ENCODE measurements at places on chromosomes 12 and 14. TPM values are rescaled to one million over a fixed set of nuclear protein-coding genes. Genes with fewer than 3 reads are reported as not detected.

DNA sequence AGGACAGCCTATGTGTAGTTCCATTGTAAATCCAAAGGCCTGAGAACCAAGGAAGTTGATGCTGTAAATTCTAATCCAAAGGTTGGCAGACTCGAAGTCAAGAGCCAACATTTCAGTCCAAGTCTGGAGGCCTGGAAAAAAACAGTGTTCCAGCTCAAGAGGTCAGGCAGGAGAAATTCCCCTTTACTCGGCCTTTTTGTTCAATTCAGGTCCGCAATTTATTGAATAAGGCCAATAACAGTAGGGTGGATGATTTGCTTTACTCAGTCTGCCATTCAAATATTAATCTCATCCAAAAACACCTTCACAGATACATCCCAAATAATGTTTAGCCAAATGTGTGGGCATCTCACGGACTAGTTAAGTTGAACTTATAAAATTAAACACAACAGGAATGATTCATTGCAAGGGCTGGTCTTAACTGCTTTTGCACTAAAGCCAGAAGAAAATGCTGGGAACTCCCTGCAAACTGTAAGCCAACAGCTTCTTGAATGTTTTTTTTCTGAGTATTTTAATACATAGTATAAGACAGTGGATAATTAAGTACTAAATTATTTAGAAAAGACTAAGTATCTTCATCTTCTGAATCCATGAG, 197.4 kb upstream of the GARIN6 start:
- H3K27ac ChIP-seq = no peak overlapping the region
- H3K27me3 ChIP-seq = no peaks in the 10 kb centered on the region
- H3K4me3 ChIP-seq = no peak overlapping the region
- no peaks in the 10 kb centered on the region for H3K36me3 ChIP-seq
- no peaks in the 10 kb centered on the region for H3K4me1 ChIP-seq

DNA sequence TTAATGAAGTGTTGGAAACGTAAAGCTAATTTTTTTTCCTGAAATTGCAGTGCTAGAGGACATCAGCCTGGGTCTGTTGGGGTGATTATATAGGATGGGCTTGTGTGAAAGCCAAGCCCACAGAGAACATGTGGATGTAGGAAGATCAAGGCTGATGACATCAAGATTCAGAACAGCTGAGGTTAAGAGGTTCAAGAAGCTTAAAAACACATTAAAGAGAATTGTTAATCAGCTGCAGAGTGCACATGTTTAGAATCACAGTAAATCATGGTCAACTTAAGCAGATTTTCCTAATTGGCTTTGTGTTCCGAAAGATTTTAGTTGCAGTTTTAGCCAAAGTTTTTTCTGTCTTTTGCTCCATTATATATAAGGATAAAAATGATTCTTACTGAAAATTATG, 87.9 kb upstream of the PRICKLE1 start:
- H3K4me3 ChIP-seq = no peak overlapping the region
- H3K27me3 ChIP-seq = no peaks in the 10 kb centered on the region
- H3K27ac ChIP-seq = no peak overlapping the region
- no peaks in the 10 kb centered on the region for H3K36me3 ChIP-seq
- no peaks in the 10 kb centered on the region for H3K4me1 ChIP-seq
- no peak for DNase-seq

GRCh38 chr12:63521706-63522105, 146.6 kb downstream of the DPY19L2 start:
- no peak overlapping the region for H3K27ac ChIP-seq
- no peaks in the 10 kb centered on the region for H3K36me3 ChIP-seq
- DNase-seq = no peak
- H3K27me3 ChIP-seq = no peaks in the 10 kb centered on the region
- H3K4me3 ChIP-seq = no peak overlapping the region

- H3K4me1 ChIP-seq = peaks cover 4% of the 10 kb centered on the region
- H3K27me3 ChIP-seq = no peaks in the 10 kb centered on the region
- no peaks in the 10 kb centered on the region for H3K36me3 ChIP-seq
- no peak overlapping the region for H3K27ac ChIP-seq
- DNase-seq = no peak
Measured at GRCh38 chr12:56082967-56083366, 3.0 kb downstream of the ERBB3 start.

DNA sequence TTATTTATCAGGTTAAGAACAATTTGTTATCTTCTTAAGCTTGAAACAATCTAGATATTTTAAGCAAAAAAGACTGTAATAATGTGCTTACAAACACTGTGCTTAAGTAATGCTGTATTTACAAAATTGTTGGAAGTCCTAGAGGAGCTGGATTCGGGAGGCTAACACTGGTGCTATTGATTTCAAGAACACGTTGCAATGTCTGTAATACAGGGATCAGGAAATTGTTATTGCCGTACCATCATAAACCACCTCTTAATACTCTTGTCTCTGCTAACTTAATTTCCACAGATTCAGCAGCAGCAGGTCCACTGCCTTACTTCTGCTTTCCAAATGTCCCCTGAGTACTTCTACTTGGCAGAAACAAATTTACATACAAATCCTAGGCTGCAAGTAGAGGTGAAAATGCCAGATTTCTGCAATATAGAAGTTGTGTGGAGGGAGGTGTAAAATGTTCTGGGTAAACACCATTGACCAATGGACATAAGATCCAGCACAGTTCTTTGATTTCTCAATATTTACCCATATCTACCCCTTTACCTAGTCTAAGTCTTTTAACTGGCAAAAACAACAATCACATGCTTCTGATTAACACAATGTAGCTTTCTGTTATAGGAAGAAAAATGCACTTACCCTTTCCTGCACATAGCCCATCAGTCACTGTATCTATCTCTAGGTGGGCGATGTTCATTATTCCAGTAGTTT, 663.4 kb downstream of the TMTC2 start:
- no peaks in the 10 kb centered on the region for H3K4me1 ChIP-seq
- no peak overlapping the region for H3K4me3 ChIP-seq
- DNase-seq = no peak
- H3K27ac ChIP-seq = no peak overlapping the region

GRCh38 chr14:43087666-43088065, 1419.4 kb downstream of the FSCB start:
- no peak for DNase-seq
- no peaks in the 10 kb centered on the region for H3K4me1 ChIP-seq
- H3K36me3 ChIP-seq = no peaks in the 10 kb centered on the region
- no peak overlapping the region for H3K27ac ChIP-seq

- DNase-seq = no peak
- no peaks in the 10 kb centered on the region for H3K4me1 ChIP-seq
- no peaks in the 10 kb centered on the region for H3K36me3 ChIP-seq
- H3K4me3 ChIP-seq = no peak overlapping the region
Measured at GRCh38 chr12:101866615-101867373, 10.6 kb upstream of the DRAM1 start.

DNA sequence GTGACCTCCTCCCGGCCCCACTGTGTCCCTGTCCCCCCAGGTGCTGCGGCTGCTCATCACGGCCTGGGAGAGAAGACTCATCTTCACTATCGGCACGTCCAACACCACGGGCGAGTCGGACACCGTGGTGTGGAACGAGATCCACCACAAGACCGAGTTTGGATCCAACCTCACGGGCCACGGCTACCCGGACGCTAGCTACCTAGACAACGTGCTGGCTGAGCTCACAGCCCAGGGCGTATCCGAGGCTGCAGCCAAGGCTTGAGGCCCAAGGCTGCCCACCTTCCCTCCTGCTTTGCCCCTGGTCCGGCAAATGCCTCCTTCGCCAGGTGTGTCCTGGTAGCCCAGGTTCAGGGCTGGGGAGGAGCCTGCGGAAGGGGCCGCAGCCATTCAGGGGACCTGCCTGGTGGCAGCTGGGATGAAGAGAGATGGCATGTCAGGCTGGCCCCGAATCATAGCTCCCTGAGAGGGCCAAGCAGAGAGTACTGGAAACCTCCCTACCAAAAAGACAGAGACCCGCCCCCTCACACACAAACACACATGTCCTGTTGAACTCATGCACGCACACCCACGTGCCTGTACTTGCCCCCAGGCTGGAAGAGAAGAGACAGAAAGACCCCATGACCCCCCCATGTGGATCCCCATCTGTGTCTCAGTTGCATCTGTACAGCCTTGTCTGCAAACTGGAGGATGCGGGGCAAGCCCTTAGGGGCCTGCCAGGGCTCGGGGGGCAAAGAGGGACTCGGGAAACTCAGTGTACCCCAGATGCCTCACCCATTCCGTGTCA, 38.7 kb downstream of the RASAL1 start:
- no peak overlapping the region for H3K4me3 ChIP-seq
- no peaks in the 10 kb centered on the region for H3K4me1 ChIP-seq
- no peak overlapping the region for H3K27ac ChIP-seq

DNA sequence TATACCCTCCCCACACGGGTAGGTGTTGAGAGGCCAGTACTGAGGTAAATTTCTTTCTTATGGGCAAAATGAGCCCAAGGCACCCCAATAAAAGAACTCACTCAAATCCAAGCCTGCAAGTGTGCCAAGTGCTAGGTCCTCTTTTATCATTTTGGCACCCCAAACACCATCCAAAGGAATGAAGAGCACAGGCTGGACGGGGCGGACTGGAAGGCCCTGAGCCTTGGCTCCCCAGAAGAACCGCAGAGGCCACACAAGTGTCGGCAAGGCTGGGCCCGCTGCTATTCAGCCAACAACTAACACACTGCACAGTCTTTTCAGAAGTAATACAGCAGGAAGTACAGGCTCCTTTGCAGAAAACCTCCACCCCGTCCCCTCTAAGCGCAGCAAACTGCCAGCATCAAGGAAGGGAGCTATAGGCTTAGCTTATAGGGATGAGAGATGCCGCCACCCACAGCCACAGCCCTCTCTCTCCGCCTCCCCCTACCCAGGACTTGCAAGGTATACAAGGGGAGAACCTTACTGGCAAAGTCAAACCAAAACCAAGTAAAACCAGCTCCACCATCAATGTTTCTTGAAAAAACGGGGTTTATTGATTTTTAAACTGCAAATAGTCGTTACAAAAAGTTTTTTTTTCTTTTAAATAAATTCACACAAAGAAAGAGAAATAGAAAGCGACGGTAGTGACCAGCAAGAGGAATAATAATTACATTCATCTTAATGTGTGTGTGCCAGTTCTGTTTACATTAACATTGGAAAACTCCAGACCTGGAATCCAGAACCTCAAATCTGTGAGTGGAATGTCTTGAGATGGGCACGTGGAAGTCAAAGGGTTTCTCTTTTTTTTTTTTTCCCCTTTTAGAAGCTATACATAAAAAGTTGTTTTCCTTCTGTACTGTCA, 5.5 kb downstream of the ZFP36L1 start:
- H3K27me3 ChIP-seq = no peaks in the 10 kb centered on the region
- peaks cover 3% of the 10 kb centered on the region for H3K4me1 ChIP-seq
- H3K27ac ChIP-seq = peak overlapping the region; percentile 96
- DNase-seq = peak; percentile 51

- H3K36me3 ChIP-seq = no peaks in the 10 kb centered on the region
- no peak overlapping the region for H3K27ac ChIP-seq
- no peaks in the 10 kb centered on the region for H3K4me1 ChIP-seq
- H3K27me3 ChIP-seq = no peaks in the 10 kb centered on the region
- no peak overlapping the region for H3K4me3 ChIP-seq
Measured at GRCh38 chr12:68976395-68976841, 43.4 kb upstream of the CPM start.

- no peak for DNase-seq
- no peaks in the 10 kb centered on the region for H3K4me1 ChIP-seq
- no peaks in the 10 kb centered on the region for H3K36me3 ChIP-seq
- H3K27me3 ChIP-seq = no peaks in the 10 kb centered on the region
- H3K27ac ChIP-seq = no peak overlapping the region
- no peak overlapping the region for H3K4me3 ChIP-seq
Measured at GRCh38 chr12:130617219-130617618, 98.9 kb downstream of the RIMBP2 start.

- peak overlapping the region; percentile 60 for H3K27ac ChIP-seq
- DNase-seq = no peak
- H3K27me3 ChIP-seq = no peaks in the 10 kb centered on the region
- no peaks in the 10 kb centered on the region for H3K36me3 ChIP-seq
- H3K4me1 ChIP-seq = no peaks in the 10 kb centered on the region
Measured at GRCh38 chr14:77347751-77348150, 26.9 kb downstream of the GSTZ1 start.

PROX2 gene
- not detected for total RNA-seq

C1QL4 gene
- total RNA-seq = not detected

SPX gene
- total RNA-seq = not detected

CARMIL3 gene
- 0.48 TPM for total RNA-seq

All from uterus (tissue), 4 donors.